ENCODE measurements at places on chromosomes 6 and 20.

DNA sequence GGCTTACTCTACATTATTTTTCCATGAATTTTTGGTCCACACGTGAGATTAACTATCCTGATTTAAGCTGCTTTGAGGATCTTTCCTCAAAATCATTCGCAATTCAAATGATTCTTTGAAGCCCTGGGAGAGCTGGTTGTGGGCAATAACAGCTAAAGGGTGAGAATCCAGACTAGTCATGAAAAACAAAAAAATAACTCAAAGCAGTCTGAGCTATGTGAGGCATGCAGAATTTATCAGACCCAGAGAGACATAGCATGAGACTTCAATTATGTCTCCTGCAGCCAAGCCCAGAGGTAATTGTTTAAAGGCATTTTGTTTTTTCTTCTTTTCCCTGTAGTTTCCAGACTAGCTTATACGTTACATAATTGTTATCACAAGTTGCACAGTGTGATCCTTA is 517.3 kb upstream of the PTCHD4 start:
- DNase-seq: no peak

GRCh38 chr6:141103246-141103645 is 1029.5 kb upstream of the GJE1 start:
- DNase-seq: no peak

- no peak for DNase-seq
Observed at GRCh38 chr6:120083186-120083585, 733.6 kb upstream of the MAN1A1 start.

- DNase-seq: no peak
Observed at GRCh38 chr6:21587961-21588480, 5.5 kb upstream of the SOX4 start.

Measured in activated CD4-positive, CD25-positive, alpha-beta regulatory T cell (primary cell).